ENCODE measurements at places on chromosomes 7 and 10.

- DNase-seq, result no peak
Measured at GRCh38 chr10:102814873-102815661, 22.1 kb downstream of the CYP17A1 start.

- no peak for DNase-seq
Measured at GRCh38 chr10:84837877-84838276, 509.5 kb downstream of the CCSER2 start.

GRCh38 chr7:3267966-3268690 lies 32.9 kb upstream of the SDK1 start:
- no peak for DNase-seq

DNA sequence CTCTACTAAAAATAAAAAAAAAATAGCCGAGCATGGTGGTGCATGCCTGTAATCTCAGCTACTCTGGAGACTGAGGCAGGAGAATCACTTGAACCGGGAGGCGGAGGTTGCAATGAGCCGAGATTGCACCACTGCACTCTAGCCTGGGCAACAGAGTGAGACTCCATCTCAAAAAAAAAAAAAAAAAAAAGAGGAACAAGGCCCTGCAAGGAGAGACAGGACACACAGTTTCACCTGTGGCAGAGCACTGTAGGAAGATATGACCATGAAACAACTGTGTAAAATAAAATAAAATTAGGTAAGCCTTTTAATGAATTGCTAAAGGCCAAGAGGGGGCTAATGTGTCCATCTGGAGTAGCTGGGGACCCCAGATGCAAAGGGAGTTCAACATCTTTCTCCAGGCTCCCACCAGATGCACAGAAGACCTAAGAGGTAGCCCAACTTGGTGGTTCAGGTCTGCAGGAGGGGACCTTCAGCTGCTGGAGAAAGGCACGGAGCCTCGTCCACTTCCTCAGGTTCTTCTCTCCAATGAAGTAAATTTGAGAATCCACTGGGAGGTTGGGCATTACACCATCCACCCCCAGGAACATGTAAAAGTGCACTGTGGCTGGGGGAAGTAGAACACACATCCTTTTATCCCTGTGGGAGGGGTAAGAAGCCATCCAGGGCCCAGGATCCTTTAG lies 12.7 kb downstream of the PPIF start:
- DNase-seq, result no peak

DNA sequence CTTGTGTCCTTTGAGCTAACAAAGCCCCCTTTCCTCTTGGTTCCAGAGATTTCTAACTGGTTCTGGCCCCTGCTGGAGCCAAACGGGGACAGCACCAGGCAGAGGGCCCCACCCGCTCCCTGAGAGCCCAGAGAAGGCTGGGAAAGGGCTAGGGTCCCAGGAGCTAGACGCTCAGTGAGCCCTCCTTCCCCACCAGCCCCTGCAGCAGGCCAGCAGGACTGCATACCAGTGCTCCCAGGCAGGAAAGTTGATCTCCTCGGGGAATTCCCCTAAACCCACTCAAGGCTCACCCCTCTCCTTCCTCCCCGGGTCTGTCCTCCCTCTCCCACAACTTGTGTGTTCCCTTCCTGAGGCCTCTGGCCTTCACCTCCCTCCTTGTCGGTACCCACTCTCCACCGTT lies 47.7 kb downstream of the PAX2 start:
- DNase-seq, result no peak

- no peak for DNase-seq
Measured at GRCh38 chr10:119784340-119785067, 58.7 kb downstream of the INPP5F start.
